Ovary (tissue), 10 donors: ENCODE measurements at places on chromosomes 12 and 14.

DNA sequence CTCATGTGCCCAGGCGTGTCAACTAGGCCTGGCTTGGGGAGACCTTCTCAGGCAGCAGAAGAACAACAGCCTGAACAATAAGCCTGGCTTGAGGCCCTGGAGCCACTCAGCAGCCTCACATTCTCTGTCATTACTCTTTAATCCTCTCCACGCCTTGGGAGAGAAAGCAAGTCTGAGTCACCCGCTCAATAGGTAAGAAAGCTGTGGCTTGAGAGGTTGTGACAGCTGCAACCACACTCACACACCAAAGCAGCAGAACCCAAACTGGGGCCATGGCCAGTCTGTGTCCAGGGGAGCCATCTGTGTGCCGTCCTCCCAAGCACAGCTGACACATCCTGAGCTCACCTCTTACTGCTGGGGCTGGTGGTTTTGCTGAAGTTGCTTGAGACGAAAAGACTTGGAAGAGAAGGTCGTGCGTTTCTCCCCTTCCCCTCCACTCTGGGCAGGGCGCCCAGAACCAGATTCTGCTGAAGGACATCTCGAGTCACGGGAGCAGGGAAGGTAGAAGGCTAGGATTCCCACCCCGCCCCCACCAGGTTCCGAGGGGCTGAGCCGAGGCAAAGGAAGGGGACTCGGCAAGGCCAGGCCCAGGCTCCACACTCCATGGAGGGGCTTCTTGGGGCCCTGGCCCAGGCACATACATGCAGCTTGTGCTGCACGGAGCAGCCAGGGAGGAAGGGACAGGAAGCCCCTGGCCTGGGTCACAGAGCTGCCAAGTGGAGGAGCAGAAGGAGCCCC lies 5.5 kb downstream of the TMEM63C start:
- no peak for DNase-seq

- DNase-seq: no peak
Observed at GRCh38 chr14:74231784-74232183, 7.5 kb upstream of the VSX2 start.

- no peak for DNase-seq
Observed at GRCh38 chr14:72480464-72481243, 413.2 kb downstream of the DPF3 start.

DNA sequence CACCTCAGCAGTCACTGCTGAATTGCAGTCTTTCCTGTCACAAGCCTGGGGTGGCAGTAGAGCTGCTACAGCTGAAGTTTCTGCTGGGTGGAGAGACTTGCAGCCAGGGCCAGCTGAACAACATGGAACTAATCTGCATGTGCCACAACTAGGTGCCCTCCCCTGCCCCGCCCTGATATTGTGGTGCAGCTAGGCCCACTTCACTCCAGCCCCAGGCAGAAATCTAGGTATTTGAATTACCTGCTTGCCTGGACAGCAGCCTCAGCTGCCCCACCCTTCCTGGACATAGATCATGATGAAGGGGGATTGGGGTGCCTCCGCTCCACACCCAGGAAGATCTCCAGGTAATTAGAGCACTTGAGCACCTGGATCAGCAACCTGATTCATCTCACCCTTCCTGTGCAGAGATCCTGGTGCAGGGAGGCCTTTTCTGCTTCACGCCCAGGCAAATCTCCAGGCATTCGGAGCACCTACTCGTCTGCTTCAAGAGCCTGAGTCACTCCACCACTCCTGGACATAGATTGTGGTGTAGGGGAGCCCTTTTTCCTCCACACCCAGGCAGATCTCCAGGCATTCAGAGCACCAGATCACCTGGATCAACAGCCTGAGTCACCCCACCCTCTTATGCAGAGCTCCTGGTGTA lies 477.0 kb downstream of the SOX5 start:
- DNase-seq: no peak

- DNase-seq: no peak
Observed at GRCh38 chr12:50659690-50660424, 104.0 kb upstream of the ATF1 start.

GRCh38 chr14:100857923-100858837 lies 32.3 kb downstream of the MEG3 start:
- DNase-seq: peak; percentile 41

- no peak for DNase-seq
Observed at GRCh38 chr12:100652488-100652887, 79.0 kb downstream of the GAS2L3 start.

DNA sequence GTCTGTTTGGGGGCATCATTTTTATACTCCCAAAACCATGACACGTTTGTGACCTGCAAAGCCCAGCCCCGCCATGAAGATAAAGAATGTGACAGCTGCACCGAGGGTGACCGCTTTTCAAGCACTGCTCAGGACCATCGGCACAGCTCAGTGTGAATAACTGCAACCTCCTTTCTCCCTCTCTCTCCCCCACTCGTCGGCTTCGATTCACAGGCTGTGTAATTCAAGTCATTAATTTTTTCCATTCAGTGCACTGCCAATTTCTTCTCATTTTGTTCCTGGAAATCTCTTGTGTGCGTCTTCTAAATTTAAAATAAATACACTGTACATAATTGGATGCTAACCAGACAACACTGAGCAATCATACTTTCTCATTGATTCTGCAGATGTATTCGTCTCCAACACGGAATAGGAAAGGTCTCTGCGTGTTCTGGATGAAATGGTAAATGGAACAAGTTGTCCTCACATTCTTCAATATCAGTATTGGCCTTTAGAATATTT lies 260.8 kb downstream of the TTC8 start:
- DNase-seq: no peak
